ENCODE measurements at places on chromosomes 3 and 15. TPM values are rescaled to one million over a fixed set of nuclear protein-coding genes. Genes with fewer than 3 reads are reported as not detected.

Gene GOLGA6L10
- 0.63 TPM for polyA plus RNA-seq

Gene NRG4
- polyA plus RNA-seq: 1.3 TPM

Gene LRRC34
- 2.9 TPM for polyA plus RNA-seq

Gene CELF6
- 6.4 TPM for polyA plus RNA-seq

Gene P2RY12
- 0.88 TPM for polyA plus RNA-seq

Gene ACTRT3
- polyA plus RNA-seq: 1.0 TPM

Gene PDCD6IP
- polyA plus RNA-seq: 87.1 TPM

Gene TRIP4
- polyA plus RNA-seq: 23.4 TPM

Gene SPESP1
- polyA plus RNA-seq: 1.5 TPM

Gene ARNT2
- polyA plus RNA-seq: 6.5 TPM

Gene IGF2BP2
- polyA plus RNA-seq: 7.8 TPM

Gene NMB
- polyA plus RNA-seq: 6.4 TPM

GRCh38 chr3:31729573-31729972, 196.8 kb downstream of the STT3B start:
- peaks cover 12% of the 10 kb centered on the region for H3K4me1 ChIP-seq
- H3K27ac ChIP-seq: no peak overlapping the region
- no peak overlapping the region for H3K4me3 ChIP-seq
- no peaks in the 10 kb centered on the region for H3K27me3 ChIP-seq

DNA sequence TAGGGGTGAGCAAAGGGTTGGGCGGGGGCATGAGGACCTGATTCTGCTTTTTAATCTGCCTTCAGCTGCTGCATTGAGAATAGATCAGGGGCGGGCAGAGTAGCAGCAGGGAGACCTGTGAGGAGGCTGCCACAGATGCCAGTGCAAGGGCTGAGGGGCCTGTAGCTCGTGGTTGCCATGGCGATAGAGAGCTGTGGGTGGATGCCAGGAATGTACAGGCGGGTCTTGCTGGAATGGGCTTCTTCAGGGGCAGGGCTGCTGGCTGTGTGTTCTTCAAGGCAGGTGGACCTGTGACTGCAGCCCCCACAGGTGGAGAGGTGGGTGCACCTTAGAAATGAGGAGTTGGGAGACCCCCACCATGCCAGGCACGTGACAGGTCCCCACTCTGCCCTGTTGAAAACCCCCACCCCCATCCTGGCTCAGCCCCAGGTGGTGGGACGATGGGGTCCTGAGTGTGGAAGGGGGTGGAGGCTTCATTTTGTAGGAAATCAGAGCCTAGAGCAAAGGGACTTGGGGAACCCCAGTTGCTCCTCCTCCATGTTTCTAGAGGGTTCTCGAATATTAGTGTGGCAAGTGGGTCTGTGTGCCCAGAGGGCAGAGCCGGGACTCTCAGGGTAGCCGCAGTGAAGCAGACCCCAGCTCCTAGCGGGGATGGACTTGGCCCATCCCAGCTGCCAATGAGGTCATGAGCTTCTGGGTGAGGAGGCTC, 38.3 kb downstream of the SLC6A6 start:
- no peaks in the 10 kb centered on the region for H3K27me3 ChIP-seq
- DNase-seq: peak; percentile 82
- no peak overlapping the region for H3K27ac ChIP-seq
- H3K36me3 ChIP-seq: no peaks in the 10 kb centered on the region
- no peaks in the 10 kb centered on the region for H3K4me1 ChIP-seq
- H3K4me3 ChIP-seq: no peak overlapping the region

DNA sequence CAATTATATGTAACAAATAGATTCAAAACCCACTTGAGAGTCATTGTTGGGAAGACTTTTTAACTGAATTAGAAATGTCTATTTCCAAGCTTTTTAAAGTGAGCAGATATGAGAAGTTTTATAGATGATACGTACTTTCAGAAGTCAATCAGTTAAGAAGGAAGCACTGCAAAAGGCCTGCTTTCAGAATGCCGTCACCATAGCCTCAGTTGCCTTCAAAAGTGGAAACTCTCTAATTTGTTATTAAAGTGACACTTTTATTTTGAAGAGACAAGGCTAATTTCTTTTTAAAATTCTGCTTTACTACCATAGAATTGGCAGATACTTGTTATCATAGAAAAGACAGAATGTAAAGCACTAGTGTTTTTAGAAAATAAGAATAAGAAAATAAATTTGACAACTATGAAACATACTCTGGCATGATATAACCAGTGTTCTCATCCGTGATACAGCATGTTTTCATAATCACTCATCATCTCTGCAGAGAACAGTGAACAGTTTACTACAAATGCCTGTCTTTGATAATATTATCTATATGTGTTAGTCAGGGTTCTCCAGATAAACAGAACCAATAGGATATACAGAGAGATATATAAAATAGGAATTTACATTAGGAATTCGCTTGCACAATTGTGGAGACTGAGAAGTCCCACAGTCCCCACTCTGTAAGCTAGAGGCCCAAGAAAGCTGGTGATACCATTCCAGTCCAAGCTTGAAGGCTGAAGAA, 7.0 kb upstream of the PLD1 start:
- no peaks in the 10 kb centered on the region for H3K36me3 ChIP-seq
- no peak for DNase-seq
- no peaks in the 10 kb centered on the region for H3K27me3 ChIP-seq
- no peak overlapping the region for H3K27ac ChIP-seq
- H3K4me3 ChIP-seq: no peak overlapping the region
- no peaks in the 10 kb centered on the region for H3K4me1 ChIP-seq

GRCh38 chr3:94896994-94897393, 834.1 kb downstream of the NSUN3 start:
- no peak overlapping the region for H3K4me3 ChIP-seq
- DNase-seq: no peak
- H3K36me3 ChIP-seq: no peaks in the 10 kb centered on the region
- H3K4me1 ChIP-seq: no peaks in the 10 kb centered on the region
- no peak overlapping the region for H3K27ac ChIP-seq

DNA sequence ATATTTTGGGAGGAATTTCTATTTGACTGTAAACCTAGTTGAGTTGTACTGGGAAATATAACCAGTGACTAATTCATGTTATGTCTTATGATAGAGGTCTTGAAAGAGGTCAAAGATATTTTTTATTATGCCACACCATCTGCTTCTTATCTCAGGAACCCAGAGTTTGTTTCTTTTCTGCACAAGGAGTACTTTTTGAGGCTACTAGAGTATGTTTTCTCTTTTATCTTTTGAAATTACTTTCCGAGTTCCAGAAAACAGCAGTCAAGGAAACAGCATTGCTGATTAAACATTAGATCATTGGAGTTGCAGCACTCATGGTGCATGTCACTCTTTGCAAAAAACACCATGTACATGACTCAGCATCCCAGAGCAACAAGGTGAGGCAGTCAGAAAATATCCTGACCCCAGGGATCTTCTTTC, 645.8 kb upstream of the NR2F2 start:
- DNase-seq: no peak
- no peaks in the 10 kb centered on the region for H3K36me3 ChIP-seq
- H3K4me3 ChIP-seq: no peak overlapping the region
- H3K27me3 ChIP-seq: no peaks in the 10 kb centered on the region

DNA sequence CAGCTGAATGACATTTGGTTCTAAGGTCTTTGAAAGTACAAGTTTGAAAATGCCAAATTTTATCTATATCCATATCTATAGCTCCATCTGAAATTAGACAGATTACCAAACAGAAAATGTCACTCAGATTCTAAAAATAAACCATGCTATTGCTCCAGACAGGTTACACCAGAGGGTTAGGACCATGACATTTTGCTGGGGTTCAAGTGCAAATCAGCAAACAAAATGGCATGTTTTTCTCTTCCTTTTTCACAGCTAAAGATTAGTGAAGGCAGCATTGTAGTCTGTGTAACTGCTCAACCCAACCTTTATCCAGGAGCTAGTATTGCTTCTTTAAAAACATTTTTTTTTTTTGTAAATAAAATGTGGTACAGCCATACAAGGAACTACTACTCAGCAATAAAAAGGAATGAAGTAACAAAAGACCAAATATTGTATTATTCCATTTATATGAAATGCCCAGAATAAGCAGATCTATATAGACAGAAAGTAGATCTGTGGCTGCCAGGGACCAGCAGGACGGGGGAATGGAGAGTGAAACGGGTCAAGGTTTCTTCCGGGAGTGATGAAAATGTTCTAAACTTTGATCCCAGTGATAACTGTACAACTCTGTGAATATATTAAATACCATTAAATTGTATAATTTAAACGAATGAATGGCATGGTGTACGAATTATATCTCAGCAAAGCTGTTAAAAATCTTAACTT, 18.2 kb downstream of the VGLL4 start:
- no peak overlapping the region for H3K27ac ChIP-seq
- no peak overlapping the region for H3K4me3 ChIP-seq
- no peaks in the 10 kb centered on the region for H3K27me3 ChIP-seq
- no peaks in the 10 kb centered on the region for H3K36me3 ChIP-seq
- DNase-seq: no peak

DNA sequence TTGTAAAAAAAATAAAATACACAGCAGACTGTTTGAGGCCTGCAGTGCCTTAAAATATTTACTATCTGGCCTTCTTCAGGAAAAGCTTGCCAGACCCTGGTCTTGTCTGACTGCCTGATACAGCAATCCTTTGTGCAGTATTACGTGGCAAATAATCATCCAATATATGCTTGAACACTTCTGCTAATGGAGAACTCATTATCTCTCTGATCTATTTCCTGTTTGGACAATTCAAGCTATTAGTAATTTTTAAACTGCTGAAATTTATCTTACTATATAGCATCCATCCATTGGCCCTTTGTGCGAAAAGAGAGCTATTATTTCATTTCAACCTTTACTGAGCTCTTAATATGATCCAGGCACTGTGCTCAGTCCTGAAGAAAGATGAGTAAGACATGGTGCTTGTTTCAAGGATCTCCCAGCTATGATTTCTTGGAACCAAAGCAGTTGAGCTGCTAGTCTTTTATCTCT, 15.9 kb downstream of the ATG7 start:
- H3K27ac ChIP-seq: no peak overlapping the region
- no peak overlapping the region for H3K4me3 ChIP-seq
- H3K36me3 ChIP-seq: peaks cover 2% of the 10 kb centered on the region

- DNase-seq: no peak
- H3K4me1 ChIP-seq: peaks cover 4% of the 10 kb centered on the region
- no peaks in the 10 kb centered on the region for H3K36me3 ChIP-seq
- no peak overlapping the region for H3K4me3 ChIP-seq
Measured at GRCh38 chr15:62935300-62936081, 107.1 kb upstream of the TPM1 start.

DNA sequence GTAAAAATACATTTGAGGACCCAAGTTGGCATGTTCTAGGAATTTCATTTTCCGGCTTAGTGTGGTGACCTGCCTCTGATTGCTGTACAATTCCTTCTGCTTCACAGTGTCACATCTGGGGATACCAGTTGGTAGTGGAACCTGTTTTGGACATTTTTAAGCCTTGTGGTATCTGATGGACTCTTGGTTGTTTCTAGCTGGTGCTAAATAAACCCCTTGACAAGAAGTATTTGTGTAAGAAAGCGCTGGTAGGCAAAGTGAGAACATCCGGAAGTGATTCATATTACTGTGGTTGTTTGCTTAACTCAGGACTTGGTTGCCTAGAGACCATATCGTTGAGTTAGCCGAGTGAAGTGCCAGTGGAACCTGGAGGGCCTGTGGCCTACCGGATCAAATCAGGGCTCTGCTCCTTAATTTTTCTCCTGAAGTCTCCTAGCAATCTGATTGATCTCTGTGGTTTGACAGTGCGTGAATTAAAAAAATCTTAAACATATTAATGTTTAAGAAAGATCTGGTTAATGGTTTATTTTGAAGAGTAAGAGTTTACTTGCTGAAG, 12.8 kb downstream of the IQGAP1 start:
- H3K36me3 ChIP-seq: no peaks in the 10 kb centered on the region
- peak; percentile 96 for DNase-seq
- peak overlapping the region; percentile 93 for H3K27ac ChIP-seq
- H3K4me3 ChIP-seq: no peak overlapping the region
- no peaks in the 10 kb centered on the region for H3K27me3 ChIP-seq

- no peak overlapping the region for H3K27ac ChIP-seq
- no peak for DNase-seq
- no peak overlapping the region for H3K4me3 ChIP-seq
- H3K36me3 ChIP-seq: no peaks in the 10 kb centered on the region
- peaks cover 5% of the 10 kb centered on the region for H3K4me1 ChIP-seq
Measured at GRCh38 chr3:128324911-128325592, 141.6 kb downstream of the DNAJB8 start.

DNA sequence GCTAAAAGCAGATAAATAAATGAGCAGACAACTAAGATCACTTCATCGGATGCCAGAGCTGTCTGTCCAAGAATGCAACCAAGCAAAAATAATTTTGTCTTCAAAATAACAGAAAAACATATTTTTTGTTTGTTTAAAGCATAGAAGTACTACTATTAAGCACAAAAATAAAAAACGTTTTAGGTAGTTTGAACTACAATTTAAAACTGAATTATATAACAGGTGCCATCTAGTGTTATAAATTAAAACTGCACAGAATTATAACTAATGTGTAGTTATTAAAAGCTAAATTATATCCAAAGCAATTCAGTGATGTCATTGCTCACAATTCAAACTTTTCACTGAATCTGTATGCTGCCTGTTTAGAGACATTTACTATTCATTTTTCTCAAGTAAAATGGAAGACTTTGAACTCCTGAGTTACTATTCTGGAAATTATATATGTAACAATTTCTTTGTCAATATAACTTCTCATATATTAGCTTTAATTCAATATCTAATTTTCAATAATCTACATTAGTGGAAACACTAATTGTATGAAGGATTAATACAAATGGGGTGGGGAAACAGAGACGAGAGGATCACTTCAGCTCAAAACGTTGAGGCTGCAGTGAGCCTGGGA, 29.5 kb downstream of the LINS1 start:
- H3K4me3 ChIP-seq: no peak overlapping the region
- peaks cover 7% of the 10 kb centered on the region for H3K4me1 ChIP-seq
- H3K36me3 ChIP-seq: peaks cover 15% of the 10 kb centered on the region
- peak; percentile 67 for DNase-seq

- H3K27ac ChIP-seq: no peak overlapping the region
- H3K36me3 ChIP-seq: no peaks in the 10 kb centered on the region
- DNase-seq: no peak
- no peaks in the 10 kb centered on the region for H3K4me1 ChIP-seq
- peaks cover 10% of the 10 kb centered on the region for H3K27me3 ChIP-seq
Measured at GRCh38 chr3:9550999-9551398, 2.6 kb downstream of the LHFPL4 start.

DNA sequence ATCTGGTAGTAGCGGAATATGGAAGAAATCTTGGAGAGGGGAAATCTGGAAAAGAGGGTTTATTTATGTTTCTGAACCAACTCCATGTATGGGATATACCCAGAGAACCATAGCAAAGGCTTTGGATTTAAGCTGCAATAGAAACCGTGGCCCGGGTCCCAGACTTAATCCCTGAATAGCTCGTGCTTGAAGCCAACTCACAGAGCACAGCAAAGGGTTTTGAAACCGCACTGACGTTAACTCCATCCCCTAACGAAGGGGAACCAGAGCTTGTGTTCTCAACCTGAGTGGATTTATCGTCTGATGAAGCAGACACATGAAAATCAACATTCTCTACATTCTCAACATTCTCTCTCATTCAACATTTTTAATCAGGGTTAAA, 154.6 kb downstream of the APBA2 start:
- H3K4me3 ChIP-seq: no peak overlapping the region
- H3K27ac ChIP-seq: no peak overlapping the region
- no peaks in the 10 kb centered on the region for H3K27me3 ChIP-seq
- H3K36me3 ChIP-seq: no peaks in the 10 kb centered on the region
- no peaks in the 10 kb centered on the region for H3K4me1 ChIP-seq
